ENCODE measurements at places on chromosomes 3 and 15.

DNA sequence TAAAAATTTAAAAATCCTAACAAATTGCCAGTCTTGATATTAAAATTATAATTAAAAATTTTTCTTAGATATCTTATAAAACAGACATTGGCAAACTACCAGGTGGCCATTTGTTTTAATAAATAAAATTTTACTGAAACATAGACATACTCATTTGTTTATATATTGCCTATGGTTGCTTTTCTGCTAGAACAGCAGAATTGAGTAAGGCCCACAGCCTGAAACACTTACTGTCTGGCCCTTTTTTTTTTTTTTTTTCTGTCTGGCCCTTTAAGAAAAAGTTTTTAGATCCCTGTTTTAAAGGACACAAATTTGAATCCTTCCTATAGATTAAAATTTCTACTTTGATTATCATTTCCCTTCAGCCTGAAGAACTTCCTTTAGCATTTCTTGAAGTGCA lies 60.5 kb upstream of the CTDSPL2 start:
- DNase-seq, result no peak

DNA sequence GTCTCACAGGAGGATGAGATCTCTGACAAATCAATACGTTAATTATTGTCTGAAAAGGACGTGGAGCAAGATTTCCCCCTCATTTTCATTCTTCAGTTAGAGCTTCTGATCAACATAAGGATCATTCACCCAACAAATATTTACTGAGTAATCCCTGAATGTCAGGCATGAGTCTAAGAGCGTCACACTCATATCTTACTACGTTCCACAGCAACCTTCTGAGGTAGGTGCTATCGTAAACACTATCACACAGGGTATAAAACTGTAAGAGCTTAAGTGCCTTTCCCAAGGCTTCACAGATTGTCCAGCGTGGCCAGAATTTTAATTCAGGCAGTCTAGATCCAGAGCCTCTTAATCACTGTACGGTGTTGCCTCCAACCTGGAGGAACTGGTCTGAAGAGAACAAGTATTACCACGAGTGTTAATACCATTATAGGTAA lies 10.6 kb upstream of the TM4SF1 start:
- DNase-seq, result no peak

GRCh38 chr15:48391950-48392349 lies 60.7 kb downstream of the DUT start:
- no peak for DNase-seq

DNA sequence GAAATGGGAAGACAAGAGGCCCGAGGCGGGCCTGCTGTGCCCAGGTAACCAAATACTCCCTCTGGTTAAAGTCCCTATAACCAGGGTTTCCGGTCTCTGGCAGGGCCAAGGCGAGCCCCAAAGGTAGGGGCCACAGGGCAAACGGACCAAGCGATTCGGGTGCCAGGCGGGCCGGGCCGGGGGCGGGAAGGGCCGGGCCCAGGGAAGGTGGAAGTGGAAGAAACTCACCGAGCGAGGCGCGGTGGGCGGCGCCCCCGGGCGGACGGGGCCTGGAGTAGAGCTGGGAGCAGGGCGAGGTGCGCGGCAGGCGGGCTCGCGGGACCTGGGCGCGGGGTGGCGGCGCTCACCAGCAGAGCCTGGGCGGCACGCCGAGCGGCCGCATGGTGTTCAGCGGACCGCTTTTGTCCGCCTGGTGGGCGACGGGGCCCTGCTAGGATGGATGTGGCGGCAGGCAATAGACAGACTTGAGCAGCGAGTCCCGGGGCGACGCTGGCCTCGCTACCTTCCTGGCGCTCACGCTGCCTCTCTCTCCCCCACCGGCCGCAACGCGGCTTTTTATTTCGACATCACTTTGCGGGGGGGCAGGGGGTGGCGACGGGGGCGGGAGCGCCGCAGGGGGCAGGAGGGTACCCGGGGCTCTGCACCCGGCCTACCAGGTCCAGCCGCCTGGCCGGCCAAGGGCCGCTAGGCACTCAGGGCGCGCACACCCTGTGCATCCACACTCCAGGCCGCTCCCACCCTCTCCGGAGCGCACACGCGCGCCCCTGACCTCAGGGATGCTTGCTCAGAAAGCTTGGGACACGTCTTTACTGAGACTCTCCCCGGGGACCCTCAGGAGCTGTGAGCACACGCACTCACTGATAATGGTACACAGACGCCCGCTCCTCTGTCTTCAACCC lies at the start of gene GATA2:
Gene GATA2 (minus strand): TSS at position 531 of the 899 bp plus-strand sequence. CDS start 6,170 bp downstream, outside the sequence.
- DNase-seq, result peak; percentile 23

GRCh38 chr15:68781766-68782588 lies 38.7 kb downstream of the ANP32A start:
- DNase-seq, result no peak

- no peak for DNase-seq
Observed at GRCh38 chr15:68980786-68981185, 33.7 kb upstream of the NOX5 start.

DNA sequence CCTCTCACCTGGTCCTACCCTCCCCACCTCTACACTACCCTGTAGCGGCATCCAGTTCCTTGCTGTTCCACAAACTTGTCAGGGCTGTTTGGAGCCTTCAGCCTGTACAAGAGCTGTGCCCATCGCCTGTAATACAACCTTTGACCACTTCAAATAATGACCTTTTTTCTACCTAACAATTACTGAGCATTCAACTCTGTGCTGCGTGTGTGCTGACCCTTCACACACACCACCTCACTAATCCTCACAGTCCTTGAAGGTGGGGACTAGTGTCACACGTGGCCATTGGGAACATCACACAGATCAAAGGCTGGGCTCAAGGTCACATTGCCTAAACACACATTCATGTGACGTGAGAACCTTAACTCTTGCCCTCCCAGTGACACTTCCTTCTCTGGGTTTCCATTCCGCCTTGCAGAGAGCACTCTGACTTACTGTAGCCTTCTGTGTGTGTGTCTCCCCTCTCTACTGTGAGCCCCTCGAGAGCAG lies 3.1 kb downstream of the C3orf20 start:
- no peak for DNase-seq

GRCh38 chr15:76313731-76314130 lies 2.5 kb upstream of the ETFA start:
- DNase-seq, result no peak

GRCh38 chr15:24944954-24945353 lies 9.8 kb upstream of the SNRPN start:
- no peak for DNase-seq

- DNase-seq, result no peak
Observed at GRCh38 chr3:46276497-46277099, 34.3 kb downstream of the CCR3 start.

- no peak for DNase-seq
Observed at GRCh38 chr15:48408327-48408726, 77.1 kb downstream of the DUT start.

GRCh38 chr15:85543741-85544155 lies 163.3 kb downstream of the AKAP13 start:
- DNase-seq, result peak; percentile 79

- DNase-seq, result no peak
Observed at GRCh38 chr3:33681667-33682066, 36.4 kb downstream of the CLASP2 start.

GRCh38 chr3:52028572-52028971 lies 27.8 kb downstream of the DUSP7 start:
- DNase-seq, result no peak

DNA sequence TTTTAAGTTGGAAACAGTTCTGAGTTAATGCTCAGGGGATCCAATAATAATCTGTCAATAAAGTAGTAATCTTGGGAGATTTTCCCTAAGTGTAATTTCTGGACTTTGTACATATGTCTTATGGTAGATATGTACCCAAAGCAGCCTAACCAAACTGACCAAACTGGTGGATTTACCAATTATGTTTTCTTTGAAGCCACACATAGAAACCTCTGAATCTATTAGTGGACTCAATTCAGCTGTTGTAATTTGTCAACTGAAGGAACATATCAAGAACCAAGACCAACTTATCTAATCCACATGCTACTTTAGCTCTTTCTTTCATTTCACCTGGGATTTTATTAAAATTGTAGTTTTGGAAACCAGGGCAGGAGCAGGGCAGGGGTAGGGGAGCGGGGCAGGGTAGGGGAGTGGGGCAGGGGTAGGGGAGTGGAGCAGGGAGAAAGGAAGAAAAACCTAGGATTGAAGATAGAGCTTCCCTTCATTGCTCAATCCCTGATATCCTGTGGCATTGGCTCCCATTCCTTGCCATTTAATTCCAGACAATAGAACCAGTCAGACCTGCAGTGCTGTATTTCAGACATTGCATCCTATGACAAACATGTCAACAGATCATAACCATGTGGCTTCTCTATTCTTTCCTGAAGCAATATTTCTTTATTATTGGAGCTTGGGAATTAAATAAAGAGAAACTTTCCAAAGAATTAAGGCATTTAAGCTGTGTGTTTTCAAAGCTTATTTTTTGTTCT lies 101.8 kb downstream of the NFKBIZ start:
- DNase-seq, result no peak

GRCh38 chr3:79018265-79018664 lies 749.5 kb downstream of the ROBO1 start:
- no peak for DNase-seq

DNA sequence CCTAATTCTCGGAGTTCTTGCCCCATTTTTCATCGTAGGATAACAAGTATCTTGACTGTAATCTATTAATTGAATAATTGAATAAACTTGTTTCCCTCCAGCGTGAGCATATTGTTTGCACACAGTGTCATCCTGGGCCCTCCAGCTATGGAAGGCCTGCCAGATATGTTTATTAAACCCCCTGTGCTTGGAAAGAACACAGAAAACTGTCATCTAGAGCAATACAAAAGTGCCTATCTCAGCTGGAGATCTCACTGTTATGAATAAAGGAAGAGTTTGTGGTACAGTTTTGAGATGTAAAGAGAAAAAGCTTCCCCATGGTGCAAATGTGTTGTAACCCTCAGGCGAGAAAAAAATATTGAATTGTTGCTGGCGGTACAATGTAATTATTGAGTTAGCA lies 405.9 kb downstream of the SOX2 start:
- DNase-seq, result no peak

- no peak for DNase-seq
Observed at GRCh38 chr3:119769394-119770149, 12.3 kb upstream of the NR1I2 start.

DNA sequence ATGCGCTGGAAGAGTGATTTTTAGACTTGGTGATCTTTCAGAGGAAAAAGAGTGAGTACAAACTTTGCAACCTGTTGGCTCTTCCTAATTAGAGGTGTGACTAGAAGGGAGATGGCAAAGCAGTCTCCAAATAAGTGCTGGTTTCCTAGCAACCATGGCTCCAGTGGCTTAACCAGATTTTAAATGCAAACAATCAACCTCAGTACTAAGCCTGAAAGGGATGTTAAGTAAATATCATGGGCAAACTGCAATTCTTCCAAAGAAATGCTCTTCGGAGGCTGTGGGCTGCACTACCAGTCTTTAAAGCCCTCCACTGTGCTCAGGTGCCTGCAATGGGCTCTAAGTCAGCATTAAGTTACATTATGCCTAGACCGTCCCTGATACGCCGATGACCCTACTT lies 678.1 kb upstream of the CCDC54 start:
- DNase-seq, result peak; percentile 90

DNA sequence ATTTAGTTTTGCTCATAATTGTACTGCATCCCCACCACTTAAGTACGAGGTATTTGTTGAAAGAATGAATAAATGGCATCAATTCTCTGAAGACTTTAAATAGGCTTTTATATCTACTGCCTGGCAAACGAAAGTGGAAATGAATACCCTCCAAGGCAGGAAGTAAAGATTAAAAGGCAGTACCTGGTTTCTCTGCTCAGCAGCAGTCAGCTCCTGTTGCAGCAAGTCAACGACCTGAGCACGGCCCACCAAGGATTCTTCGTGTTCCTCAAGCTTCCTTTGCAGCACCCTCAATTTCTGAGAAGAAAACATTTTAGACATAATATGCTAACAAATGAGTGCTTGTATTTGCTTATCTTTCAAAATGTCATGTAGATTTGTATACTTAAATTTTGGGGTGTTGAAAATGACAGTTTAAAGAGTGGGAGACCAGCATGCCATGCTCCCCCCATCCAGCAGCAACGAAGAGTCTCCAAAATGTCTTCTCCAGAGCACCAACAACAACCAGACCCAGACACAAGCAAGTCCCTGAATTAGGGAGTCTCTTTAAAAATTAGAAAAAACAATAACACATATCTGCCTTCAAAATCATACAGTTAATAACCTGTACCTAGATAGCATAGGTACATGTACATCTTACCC lies 31.2 kb downstream of the GOLGB1 start:
- no peak for DNase-seq

- DNase-seq, result no peak
Observed at GRCh38 chr3:128863560-128863959, 15.9 kb upstream of the ACAD9 start.

- DNase-seq, result no peak
Observed at GRCh38 chr3:30664459-30664858, 58.1 kb downstream of the TGFBR2 start.

GRCh38 chr15:28914046-28914445 lies 28.3 kb downstream of the APBA2 start:
- no peak for DNase-seq

GRCh38 chr3:2156244-2156847 lies 57.7 kb downstream of the CNTN4 start:
- DNase-seq, result no peak

DNA sequence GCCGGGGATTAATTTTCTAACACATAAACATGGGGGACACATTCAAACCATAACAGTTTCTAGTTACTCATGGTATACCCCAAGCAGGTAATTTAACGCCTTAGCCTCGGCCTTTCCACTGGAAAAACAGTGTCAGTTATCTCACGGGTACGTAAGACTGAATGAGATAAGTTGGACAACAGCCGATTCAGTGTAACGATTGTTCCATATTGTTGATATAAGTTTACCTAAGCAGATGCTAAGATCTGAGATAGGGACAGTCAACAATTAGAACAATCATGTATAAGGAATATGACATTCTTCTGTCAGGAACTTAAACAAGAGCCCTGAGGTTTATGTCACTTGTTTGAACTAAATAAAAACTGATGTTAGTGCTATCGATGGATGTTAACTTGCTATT lies 130.8 kb downstream of the GHSR start:
- no peak for DNase-seq

- DNase-seq, result no peak
Observed at GRCh38 chr3:23608650-23609049, 197.1 kb upstream of the UBE2E1 start.
